ENCODE measurements at places on chromosomes 12 and 14.

DNA sequence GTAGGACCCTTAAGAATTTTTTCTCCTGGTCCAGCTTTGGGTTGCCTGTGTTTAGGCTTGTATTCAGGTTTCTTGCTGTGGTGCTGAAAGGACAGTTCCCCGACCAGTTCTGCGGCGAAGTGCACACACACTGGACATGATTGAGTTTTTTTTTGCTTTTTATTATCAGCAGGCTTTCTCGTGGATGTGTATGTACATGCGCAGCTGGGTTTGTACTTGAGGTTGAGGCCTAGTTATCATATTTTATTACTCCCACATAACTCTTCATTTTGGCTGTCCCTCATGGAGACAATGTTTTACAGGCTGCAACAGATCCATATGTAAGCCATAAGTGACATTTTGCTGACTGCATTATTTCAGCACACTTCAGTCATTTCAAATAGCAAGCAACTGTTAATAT, 2.5 kb downstream of the SCN8A start:
- DNase-seq, result peak; percentile 69

- DNase-seq, result no peak
These were observed 91.2 kb downstream of the GXYLT1 start for GRCh38 chr12:42053456-42053855.

DNA sequence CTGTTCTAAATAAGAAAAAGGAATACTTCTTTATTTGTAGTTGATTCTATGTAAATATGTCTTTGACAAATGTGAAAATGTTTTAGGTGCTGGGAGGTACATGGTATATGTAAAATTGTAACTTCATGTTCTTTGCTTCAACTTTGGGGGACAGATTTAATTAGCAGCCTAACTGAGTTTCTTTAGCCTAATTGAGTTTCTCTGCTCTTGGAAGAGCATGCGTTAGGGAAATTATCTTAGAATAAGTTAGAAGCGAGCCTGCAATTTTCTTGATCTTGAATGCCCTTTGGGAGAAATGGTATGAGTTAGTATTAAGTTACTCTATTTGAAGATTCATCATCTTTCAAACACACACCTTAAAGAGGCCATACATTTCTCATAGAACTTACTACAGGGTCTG, 194.3 kb downstream of the AEBP2 start:
- DNase-seq, result no peak

DNA sequence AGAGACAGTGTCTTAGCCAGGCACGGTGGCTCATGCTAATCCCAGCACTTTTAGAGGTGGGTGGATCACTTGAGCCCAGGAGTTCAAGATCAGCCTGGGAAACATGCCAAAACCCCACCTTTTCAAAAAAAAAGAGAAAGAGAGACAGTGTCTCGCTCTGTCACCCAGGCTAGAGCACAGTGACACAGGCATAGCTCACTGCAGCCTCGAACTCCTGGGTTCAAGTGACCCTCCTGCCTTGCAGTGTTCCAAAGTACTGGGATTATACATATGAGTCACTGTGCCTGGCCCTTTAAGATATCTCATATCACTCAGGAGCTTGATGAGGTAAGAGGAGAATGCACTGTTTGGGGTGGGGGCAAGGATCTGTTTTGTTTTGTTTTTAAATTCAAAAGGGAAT, 48.1 kb upstream of the LTBP2 start:
- no peak for DNase-seq

GRCh38 chr12:110865521-110865920, 18.7 kb downstream of the CCDC63 start:
- DNase-seq, result no peak

DNA sequence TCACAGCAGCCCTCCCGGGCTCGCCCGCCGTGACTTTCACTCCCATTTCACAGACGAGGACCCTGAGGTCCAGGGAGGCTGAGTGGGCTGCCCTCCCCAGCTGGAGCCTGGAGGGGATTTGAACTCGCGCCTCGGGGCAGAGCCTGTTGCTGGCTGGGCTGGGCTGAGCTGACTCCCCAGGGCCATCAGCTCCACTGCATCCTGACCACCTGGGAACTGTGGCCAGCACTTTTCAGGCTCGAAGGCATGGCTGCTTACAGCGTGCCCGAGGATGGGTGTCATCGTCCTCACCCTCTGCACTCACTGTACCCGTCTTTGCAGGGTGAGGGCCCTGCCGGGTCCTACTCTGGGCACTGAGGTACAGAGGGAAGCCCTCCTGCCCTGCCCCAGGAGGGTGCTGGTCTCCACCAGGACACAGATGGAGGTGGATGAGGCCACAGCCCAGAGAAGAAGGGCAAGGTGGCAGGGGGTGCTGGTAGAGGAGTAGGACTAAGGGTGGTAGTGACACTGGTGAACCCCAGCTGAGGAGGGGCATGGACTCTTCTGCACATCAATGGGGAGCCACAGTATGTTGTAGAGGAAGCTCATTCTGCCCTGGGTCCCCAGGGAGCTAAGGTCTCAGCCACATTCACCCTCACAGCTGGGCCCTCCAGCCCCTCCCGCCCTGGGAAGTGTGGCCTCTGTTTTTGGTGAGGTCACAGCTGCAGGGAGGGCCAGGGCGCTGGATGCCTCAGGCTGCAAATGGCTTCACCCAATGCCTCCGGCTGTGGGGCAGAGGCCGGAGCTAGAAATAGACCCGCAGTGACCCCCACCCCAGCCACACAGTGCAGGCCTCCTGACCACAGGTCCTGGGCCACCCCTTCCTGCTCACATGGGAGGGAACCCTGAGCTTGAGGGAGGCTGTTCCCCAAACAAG, 365.1 kb upstream of the SFSWAP start:
- no peak for DNase-seq

DNA sequence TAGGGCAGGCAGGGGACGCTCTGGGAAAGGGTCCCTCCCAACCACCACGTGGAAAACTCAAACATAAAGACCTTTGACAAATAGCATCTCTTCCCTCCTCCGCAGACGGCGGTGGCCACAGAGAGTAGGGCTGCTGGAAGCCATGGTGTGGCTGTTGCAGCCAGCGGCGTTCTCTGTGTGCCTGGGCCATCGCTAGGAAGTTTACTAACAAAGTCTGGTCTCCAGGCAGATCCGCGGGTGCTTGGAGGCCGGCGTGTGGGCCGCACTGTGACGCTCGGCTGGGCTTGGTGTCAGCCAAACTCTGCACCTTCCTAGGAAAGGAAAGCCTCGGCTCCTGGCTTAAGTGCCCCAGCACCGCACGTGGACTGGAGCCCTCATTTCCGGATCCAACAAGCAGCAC, 65.6 kb downstream of the CCDC88C start:
- DNase-seq, result no peak

DNA sequence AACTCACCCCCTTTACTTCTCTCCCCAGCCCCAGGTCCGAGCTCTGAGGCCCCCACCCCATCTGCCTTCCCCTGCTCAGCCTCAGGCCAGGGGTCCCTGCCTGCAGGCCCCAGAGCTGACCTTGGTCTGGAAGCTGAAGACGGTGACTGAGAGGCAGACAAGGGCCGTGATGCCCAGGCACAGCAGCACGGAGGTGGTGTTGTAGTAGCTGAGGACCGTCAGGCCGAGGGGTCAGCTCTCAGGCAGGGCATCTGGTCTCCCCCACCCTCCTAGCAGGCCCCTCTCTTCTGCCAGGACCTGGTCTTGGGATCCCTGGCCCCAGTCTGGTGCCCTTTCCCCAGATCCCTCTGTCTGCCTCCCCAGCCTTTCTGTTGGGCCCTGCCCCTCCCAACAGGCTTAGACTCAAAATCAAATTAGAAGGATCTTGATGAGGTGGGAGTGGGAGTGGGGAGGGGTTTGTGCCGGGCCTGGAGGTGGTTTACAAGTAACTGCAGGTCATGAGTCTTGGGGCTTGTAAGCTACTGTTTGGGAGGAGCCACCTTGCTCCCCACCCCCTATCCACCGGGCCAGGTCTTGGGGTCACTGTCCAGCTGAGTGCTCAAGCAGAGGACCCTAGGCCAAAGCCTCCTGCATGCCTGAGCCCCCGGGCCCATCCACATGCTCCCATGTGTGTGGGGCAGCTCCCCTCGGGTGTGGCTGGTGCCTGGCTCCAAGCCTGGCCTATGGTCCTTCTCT, 14.2 kb downstream of the FAIM2 start:
- DNase-seq, result no peak

DNA sequence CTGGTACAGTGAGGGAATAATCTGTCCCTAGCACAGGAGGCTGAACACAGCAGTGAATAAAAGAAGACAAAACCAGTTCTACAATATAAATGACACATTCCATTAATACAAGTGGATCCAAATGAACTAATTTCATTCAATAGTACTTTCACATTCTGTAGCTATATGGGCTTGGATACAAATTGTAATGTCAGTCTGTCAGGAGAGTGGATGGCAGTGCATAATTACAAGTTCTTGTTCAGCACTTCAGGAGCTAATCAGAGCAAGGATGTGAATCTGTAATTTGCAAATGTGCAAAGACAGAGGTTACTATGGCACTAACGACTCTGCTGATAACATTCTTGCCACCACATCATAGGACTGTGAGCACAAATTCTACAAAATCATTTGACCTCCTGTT, 697.9 kb downstream of the DIO2 start:
- DNase-seq, result no peak

DNA sequence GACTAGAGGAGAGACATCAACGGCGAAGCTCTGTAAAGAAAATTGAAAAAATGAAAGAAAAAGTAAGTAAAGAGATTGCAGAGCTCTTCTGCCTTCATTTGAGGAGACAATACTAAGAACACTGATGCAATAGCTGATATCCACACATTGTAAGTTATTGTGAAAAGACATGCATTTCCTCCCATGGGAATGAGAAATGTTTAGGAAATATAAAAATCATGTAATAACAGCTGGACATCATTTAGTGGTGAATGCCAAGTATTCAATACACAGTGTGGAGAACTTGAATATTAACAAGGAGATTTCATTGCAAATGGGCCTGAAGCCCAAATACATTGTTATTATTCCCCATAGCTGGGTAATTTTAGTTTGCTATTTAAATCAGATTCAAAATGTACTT, 179.2 kb downstream of the KICS2 start:
- DNase-seq, result peak; percentile 88

DNA sequence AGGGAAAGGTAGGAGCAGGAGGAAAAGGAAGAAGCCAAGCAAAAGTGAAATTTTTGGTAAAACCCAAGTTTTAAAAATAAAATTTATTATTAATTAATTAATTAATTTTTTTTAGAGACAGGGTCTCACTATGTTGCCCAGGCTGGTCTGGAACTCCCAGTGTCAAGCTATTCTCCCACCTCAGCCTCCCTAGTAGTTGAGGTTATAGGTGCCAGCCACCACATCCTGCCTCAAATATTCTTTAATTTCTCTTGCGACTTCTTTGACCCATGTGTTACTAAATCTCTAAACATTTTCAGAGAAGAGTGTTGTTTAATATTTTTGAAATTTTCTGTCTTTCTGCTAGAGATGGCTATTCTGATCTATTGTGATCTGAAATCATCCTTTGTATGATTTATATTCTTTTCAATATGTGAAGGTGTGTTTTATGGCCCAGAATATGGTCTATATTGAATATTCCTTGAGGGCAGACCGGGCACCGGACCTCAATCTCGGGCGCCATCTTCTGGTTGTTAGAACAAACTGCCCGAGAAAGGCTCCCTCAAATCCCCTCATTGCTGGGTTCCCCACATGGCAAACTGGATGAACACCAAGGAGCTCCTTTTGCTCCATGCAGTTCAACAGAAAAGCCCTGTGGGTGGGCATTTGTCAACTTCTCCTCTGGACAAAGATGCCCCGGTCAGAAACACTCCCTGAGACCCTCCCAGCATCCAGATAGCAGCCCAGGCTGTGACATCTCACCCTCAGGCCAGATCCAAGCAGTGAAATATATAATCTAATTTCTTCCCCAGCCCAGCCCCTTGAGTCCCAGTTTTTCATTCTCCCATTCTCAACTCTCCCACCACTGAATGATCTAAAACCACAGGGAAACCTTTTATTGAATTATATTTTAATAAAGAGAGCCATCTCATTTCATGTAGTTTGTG, 110.5 kb downstream of the ASCL4 start:
- peak; percentile 39 for DNase-seq

- peak; percentile 55 for DNase-seq
These were observed 15.3 kb upstream of the ADSS1 start for GRCh38 chr14:104708606-104709268.

GRCh38 chr14:77849711-77850110, 49.8 kb downstream of the ADCK1 start:
- DNase-seq, result peak; percentile 81

Data from fibroblast of skin of right quadriceps (primary cell).